ENCODE measurements at places on chromosomes 12 and 14.
A peak's percentile ranks its signal among the peaks of the same experiment; 100 is the strongest.

DNA sequence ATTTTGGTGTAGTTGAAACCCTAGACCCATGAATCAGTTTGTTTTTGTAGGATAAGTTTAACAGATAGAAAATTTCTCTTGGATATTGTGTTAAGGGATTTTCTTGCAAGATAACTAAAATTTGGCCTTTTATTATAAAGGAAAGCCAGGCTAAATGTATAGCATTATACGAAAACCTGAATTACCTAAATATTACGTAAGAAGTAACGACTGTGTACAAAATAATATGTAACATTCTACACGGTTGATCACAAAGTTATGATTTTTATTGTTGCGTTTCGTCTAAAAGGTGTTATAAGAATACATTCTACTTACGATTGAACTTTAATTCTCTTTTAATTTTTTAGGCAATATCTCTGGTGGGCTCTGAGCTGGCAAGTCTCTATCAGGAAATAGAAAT, 63.9 kb downstream of the KNTC1 start:
- DNase-seq, result no peak

- DNase-seq, result no peak
Measured at GRCh38 chr12:123231931-123232330, 1.0 kb downstream of the MPHOSPH9 start.

DNA sequence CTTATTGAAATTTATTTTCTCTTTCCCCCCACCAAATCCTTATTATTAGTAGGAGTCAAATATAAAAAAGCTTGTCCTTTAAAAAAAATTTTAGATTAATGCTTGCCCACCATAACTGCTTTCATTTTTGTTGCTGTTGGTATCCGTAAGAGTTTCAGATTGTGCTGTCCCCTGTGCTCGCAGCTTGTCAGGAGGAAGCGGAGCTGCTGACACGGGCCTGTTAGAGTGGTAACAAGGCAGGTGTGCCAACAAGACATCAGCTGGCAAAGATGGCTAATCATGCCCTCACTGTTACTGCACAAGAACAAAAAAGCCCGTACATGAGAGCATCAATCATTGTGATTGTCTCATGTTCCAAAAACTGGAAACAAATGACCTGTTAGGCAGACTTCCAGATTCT, 148.4 kb downstream of the ALG10B start:
- DNase-seq, result no peak

DNA sequence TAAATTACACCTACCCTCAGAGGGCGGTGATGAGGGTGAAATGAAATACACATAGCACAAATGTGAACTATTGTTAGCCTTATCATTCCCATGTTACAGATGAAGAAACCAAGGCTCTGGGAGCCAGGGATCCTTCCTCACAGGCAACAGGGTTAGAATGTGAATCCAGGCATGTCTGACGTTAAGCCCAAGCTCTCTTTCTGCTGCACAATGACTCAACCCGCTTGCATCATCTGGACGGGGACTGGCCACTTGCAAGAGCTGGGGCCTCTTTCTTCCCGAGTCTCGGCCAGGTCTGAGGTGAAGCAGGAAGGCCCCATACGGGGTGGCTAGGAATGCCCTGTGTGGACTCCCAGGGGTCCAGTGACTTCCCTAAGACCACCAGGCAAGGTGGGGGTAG, 105.2 kb downstream of the RBM19 start:
- no peak for DNase-seq

- no peak for DNase-seq
Measured at GRCh38 chr12:48910196-48910595, 15.1 kb downstream of the FKBP11 start.

DNA sequence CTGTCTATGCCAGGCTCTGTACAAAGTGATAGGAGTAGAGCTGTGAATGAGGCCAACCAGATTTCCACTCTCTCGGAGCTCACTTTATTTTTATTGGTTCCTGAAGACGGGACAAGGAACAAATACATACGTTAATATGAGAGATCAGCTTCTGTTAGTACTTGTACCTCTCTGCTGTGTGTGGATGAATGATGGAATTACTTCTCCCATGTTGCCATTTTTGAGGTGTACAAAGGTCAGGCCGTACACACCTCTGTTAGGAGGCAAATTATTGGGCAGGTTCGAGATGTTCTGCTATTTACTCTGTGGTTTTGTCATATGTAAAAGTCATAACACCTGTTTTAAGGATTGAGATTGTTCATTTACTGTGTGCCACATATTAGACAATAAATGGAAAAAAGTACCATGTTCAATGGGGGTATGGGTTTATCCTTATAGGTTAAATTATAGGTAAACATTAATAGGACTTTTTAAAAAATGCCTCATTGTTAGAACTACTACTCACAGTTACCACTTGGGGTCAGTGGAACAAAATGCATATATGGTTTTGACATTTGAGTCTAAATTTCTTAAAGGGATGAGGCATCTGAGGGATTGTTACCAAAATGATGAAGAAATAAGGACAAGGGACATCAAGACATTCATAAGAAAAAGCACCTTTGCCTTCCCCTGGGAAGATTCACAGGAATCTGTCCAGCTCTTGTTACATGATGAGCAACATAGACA, 26.9 kb downstream of the WBP11 start:
- DNase-seq, result peak; percentile 24

DNA sequence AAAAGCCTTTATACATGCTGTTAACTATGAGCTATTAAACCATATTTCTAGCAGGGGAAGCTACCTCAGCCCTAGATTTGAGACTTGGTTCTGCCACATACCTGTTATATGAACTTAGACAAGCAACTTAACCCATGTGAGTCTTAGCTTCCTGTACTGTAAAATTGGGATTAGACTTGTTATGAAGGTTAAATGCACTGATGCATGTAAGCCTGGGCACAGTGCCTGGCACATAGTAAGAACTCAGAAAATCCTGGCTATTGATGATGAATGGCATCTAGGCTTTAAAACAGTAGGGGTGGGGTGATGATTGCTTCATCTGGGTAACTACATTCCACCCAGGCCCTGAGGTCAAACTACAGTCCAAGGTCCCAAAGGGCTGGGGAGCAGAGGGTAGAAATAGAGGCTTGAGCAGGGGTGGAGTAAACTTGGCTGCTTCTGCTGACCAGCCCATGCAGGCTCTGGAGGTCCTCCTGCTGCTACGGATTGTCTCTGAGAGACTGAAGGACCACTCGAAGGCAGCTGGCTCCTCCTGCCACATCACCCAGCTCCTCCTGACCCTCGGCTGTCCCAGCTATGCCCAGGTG, 11.3 kb downstream of the ESPL1 start:
- no peak for DNase-seq

DNA sequence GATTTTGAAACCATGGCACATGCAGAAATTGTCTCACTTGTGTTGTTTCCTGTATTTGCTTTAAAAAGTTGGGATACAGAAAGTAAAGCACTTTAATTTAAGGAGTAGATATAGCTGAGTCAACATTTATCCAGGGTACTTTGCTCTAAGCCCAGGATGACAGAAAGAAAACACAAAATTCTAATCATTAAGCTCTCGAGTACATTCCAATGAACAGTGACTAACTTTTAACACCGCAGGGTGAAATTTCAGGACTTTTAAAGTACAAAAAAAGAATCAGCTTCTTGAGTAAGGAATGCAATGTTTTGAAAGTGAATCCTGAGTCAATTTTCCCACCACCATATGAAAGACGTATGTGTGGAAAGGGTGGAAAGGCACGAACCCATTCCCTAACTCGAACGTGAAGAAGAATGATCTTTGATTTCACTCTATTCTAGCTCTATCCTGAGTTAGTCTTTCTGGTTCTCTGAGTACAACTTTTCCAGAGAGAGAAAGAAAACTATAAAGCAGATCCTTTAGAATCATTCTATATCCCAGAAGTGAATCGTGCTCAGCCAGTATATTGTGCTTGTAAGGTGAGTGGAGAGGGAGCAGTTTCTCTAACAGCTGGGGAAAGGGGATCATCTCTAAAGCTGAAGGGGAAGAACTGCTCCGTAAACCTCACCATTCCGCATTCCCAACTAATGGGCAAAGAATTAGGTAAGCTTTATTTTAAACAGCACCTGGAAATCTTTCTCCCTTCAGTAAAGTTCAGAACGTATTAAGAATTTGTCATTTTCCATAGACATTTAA, 779.0 kb upstream of the FLRT2 start:
- no peak for DNase-seq
